ENCODE measurements at places on chromosomes 6 and 20.

DNA sequence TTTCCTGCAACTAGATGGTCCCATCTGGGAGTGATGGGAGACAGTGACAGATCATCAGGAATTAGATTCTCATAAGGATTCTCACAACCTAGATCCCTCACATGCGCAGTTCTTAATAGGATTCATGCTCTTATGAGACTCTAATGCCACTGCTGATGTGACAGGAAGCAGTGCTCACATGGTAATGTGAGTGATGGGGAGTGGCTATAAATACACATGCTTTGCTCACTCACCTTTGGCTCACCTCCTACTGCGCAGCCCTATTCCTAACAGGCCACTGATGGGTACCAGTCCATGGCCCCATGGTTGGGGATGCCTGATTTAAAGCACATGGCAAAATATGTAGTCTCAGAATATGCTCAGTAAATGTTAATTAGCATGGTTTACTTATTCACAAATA lies 80.6 kb upstream of the MBOAT1 start:
- DNase-seq, result no peak

- DNase-seq, result no peak
Observed at GRCh38 chr20:54197621-54198604, 10.0 kb upstream of the PFDN4 start.

DNA sequence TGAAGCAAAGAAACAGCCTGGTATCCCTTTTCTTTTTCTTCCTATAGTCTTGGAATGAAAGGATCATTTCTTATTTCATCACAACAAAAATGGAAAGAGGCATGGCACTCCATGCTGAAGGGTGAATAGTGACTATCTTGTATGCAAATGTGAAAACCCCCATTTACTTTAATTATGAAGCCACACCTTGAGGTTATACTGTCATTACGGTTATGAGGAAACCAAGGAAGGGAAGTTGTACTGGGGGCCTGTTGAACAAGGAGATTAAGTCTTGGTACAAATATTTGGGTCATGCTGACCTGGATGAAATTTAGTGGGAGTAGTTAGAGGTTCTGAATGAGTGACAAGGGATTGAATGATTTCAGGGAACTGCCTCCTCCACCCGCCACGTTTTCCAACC lies 8.7 kb upstream of the STXBP5 start:
- no peak for DNase-seq

GRCh38 chr6:14673201-14673600 lies 555.6 kb downstream of the CD83 start:
- DNase-seq, result no peak

- DNase-seq, result no peak
Observed at GRCh38 chr6:112396221-112396620, 49.1 kb downstream of the RFPL4B start.

DNA sequence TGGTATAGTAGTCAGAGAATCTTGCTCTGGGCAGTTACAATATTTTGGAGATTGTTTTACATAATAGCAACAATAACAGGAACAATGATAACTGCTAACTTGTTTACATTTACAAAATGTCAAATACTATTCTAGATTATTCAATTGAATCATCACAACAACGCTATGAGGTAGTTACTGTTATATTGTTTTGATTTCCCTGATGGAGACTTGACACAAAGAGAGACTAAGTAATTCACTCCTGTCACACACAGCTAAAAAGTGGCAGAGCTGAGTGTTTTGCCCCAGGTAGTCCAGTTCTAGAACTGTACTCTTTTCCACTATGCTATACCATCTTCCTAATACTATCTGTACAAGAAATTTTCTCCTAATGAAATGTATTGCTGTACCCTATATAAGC lies 356.1 kb downstream of the LAMA2 start:
- DNase-seq, result no peak

DNA sequence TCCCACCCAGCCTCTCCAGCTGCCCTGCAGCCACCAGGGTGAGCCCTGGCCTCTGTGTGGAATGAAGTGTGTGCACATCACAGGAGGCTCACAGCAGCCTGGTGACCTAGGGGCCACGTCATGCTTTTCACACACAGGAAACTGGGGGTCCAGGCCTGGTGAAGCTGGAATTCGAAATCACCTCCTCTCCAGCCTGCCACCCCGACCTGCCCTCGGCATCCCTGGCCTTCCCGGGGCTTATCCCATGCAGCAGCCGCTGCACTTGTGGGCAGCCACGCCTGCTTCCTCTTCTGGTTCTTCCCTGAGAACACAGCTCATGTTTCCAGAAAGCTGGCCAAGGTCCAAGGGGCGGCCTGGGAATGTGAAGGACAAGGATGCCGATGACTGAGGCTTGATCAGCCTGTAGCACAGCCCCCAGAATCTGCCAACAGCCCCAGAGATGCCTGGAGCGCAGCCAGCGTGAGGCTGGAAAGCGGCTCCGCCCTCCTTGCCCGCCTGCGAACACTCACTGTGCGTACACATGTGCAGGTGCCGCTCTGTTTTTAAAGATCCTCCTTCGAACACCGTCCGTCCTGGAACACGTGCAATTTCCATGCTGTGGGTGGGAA lies 4.2 kb upstream of the NTSR1 start:
- DNase-seq, result no peak

- no peak for DNase-seq
Observed at GRCh38 chr20:49811825-49812506, 662 bp upstream of the SLC9A8 start.

GRCh38 chr20:663315-664090 lies 10.5 kb upstream of the SRXN1 start:
- no peak for DNase-seq

DNA sequence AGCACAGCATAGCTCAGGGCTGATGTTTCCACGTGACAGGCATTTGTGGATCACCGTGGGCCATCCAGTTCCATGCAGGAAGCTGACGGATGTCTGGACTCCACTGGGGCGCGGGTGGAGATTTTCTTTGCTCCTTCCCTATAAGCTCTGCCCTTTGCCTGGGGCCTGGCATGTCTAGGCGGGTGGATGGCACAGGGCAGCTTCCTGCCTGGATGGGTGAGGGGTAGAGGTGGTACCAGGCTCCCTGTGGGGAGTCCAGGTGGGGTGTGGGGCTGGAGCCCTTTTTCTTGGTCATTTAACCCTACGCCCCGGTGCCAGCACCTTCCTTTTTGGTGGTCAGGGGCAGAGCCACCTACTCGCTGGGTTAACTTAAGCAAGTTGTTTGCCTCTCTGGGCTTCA lies 10.4 kb downstream of the FAM110A start:
- DNase-seq, result no peak

DNA sequence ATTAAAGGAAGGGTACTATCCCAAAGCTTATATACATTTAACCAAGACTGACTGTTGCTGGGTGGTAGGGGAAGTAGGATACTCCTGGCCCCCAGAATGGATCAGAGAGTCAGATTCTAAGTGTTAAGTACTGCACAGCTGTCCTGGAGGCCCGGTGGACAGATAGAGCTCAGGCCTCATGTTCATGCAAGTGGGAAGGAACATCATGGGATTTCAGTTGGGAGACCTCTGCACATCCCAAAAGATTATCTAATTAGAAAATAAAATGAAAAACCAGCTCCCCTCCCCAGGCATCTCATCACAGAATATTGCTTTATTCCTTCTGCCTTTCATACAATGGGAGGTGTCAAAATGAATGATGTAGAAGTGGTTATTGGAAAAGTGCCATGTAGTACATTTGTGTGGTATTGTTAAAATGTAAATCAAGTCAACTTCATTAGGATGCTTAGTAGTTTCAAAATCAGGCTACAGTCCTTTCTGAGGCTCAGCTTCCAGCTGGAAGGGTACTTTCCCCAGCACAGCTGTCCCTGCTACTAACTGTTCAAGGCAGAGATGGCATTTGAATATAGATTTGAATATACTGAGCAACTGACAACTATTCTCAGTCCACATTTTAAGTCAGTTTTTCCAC lies 82.9 kb downstream of the SLC35B3 start:
- DNase-seq, result no peak

DNA sequence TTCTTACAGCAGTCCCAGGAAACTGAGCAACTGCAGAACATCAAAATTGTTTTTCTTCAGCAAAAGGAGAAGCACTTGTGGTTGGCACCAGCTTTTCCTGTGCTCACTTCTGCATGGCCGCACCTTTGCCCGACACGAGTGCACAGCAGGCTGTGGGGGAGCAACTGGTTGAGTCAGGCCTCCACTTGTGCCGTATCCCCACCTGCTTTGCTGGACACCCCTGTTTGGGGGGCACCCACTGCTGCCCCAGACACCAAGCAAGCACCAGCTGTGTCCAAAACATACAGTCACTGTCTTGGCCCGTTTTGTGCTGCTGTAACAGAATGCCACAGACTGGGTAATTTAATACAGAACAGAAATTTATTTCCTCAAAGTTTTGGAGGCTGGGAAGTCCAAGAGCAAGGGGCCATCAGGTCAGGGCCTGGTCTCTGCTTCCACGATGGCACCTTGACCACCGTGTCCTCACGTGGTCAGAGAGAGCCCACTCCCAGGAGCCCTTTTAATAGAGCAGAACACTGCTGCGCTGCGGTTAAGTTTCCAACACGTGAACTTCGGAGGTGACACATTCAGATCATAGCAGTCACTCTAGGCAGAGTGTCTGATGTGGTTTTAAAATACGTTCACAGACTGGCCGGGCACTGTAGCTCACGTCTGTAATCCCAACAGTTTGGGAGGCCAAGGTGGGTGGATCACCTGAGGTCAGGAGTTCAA lies 8.7 kb upstream of the GMEB2 start:
- DNase-seq, result no peak

DNA sequence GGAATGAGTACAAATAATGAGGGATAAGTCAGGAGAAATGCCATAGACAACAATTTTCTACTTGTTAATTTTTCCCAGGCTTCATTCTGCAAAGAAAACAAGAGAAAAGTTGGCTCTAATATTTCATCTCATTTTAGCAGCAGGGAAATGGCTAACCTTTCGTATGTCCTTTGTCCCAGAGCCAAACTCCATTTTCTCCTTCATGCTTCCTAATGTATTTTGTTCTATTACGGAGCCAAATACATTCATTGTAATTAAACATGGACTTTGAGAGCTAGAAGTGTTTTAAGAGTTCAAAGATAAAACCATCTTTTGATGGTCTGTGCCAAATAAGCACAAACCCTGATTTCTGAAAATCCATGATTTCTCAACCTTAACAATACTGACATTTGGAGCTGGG lies 136.9 kb downstream of the PTCHD4 start:
- no peak for DNase-seq

- no peak for DNase-seq
Observed at GRCh38 chr6:112431803-112432202, 84.7 kb downstream of the RFPL4B start.

GRCh38 chr6:1605004-1605892 lies 4.5 kb upstream of the FOXC1 start:
- DNase-seq, result no peak

GRCh38 chr6:139017227-139017626 lies 11.3 kb upstream of the ABRACL start:
- DNase-seq, result no peak

- DNase-seq, result no peak
Observed at GRCh38 chr6:163986313-163986712, 571.8 kb downstream of the QKI start.

DNA sequence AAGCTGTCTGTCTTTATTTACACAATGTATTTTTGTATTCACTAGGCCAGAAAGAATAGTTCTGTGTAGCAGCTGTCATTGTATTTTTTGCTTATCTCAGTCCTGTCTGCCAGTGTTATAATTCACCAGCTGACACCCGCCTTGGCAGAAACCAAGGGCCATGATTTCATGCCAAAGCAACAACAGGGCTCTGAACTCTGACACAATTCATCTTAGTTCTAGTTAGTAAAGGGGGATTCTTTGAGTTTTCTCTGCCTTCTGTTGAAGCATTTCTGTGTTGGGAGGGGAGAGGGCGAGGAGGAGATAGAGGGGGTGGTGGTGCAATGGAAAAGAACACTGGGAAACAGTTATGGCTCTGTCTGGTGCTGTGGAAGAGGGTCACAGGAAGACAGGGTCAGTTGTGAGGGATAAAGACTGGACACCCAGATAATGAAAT lies 684.6 kb upstream of the MARCKS start:
- no peak for DNase-seq

- DNase-seq, result no peak
Observed at GRCh38 chr20:57143173-57143572, 123.3 kb downstream of the BMP7 start.

DNA sequence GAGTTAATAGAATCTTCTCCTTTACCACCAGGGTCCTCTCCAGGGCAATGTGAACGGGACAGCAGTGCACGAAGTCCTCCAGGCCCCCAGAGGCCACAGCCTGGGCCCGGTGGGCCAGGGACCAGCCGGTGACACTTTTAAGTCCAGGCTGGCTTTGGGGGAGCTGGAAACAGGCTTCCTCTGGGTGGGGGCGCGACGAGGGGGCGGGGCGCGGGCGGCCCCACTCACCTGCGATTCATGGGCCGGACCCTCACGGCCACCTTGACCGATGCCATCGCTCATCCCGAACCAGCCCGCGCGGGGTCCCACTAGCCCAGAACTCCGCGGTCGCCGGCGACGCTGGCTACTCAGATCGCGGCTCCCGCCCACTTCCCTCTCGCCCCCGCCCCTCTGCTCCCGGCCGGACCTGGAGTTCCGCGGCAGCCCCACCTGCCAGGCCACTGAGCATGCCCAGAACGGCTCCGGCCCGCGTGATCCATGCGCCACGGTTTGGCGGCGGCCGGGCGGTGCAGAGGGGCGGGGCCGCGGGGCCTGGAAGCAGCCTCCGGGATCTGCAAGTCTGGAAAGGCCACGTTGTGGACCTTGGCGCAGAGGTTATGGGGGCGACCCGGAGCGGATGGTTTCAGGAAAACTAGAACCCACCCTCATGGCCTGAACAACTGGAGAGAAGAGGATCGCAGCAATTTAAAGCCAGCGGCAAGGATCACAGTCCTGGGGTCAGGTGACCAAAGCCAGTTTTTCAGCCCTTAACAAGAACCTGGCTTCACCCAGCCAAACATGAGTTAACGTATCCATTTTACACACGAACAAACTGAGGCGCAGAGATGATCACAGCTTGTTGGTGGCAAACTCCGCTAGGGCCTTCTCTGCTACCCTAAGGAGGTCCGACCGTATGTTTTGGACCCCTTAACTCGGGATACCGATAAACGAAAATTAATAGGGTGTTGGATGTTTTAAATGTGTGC lies at the start of gene KIF16B:
Gene KIF16B, minus strand, starts transcription at position 448 of the 965 bp plus-strand sequence. Its CDS starts 173 bp downstream, at position 275.
- DNase-seq, result peak; percentile 82

- DNase-seq, result no peak
Observed at GRCh38 chr6:164129218-164129617, 714.7 kb downstream of the QKI start.

DNA sequence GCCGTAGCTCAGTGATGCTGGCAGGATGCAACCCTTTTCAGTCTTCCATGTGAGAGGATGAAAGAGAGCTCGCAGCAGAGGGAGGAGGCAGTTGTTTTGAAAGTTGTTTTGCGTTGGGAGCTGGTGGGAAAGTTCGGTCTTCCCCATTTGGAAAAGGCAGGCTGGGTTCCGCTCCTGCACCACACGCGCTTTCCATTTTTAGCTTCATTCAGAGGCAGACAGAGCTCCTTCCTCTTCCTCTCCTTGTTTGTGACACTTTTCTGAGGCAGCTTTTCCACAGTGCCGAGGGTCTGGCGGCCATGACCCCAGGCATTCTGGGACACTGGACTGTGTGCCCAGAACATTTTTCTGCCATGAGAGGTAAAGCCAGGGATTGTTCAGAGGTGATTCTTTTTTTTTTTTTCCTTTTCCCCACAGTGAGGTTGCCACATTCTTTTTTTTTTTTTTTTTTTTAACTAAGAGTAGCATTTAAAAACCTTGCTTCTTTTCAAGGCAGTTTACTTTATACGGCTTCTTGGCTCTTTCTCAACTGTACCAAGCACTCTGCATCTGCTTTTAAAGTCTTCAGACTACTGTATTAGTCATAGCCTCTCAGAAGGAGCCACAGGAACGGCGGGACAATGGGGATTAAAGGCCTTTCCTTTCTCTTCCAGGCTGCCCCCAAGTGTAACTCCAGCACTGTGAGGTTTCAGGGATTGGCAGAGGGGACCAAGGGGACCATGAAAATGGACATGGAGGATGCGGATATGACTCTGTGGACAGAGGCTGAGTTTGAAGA lies 1.6 kb downstream of the PRDM1 start:
- no peak for DNase-seq

All from stimulated activated CD4-positive, alpha-beta T cell treated with anti-CD3 and anti-CD28 coated beads, Interleukin-4, amount 100 ng/mL, for 48 hours (primary cell).